ENCODE measurements at places on chromosomes 1 and 21.

- DNase-seq: peak; percentile 93
Observed at GRCh38 chr1:26692793-26693490, 2.9 kb upstream of the ARID1A start.

DNA sequence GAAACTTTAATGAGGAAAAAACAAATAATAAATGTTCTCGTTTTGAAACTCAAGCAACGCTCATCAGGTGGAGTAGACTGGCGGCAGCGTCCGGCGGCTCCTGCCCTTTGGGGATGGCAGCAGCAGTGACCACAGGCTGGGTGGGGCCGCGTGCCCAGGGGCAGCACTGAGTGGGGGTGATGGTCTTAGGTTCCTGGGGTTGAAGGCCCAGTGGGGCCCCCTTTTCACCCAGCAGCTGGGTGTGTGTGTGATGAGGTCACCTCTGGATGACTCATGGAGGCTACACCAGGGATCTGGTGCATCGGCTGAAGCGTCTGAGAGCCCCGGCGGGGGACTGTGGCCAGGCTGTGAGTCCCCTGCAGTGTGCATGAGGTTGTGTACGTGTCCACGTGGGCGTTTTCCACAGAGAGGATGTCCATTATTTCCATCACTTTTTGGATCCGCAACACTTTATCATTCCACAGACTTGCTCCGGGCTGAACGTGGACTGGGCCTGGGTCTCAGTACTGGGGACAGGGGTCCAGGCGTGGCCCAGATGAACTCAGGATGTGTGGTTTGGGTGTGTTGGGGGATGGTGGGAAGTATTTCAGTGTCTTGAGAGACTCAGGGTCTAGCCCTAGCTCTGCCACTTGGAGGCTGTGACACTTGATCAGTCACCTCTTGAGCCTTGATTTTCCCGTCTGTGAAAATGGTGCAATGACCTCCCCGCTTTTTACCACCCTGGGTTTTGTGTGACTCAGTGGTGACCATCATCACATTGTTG is 25.6 kb downstream of the LDLRAP1 start:
- DNase-seq: peak; percentile 49

DNA sequence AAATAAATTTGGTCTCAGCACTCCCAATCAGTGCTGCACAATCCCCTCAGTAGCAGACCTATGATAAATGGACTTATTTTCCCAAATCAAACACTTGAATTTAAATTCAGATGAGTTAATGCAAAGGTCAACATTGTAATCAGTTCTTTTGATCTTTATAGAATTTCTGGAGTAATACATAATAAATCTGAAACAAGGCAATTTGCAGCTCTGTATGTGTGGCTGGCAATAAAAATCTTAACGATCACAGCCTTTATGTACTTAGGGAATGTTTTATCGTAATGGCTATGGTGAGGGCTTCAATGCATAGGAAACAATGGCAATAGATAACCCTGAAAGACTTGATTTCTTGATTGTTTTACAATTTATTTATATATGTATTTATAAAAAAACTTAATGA is 91.4 kb downstream of the GPATCH2 start:
- no peak for DNase-seq

- DNase-seq: no peak
Observed at GRCh38 chr1:84524590-84524989, 18.2 kb upstream of the GNG5 start.

GRCh38 chr1:44807364-44808062 is 362 bp upstream of the DYNLT4 start:
- peak; percentile 94 for DNase-seq

DNA sequence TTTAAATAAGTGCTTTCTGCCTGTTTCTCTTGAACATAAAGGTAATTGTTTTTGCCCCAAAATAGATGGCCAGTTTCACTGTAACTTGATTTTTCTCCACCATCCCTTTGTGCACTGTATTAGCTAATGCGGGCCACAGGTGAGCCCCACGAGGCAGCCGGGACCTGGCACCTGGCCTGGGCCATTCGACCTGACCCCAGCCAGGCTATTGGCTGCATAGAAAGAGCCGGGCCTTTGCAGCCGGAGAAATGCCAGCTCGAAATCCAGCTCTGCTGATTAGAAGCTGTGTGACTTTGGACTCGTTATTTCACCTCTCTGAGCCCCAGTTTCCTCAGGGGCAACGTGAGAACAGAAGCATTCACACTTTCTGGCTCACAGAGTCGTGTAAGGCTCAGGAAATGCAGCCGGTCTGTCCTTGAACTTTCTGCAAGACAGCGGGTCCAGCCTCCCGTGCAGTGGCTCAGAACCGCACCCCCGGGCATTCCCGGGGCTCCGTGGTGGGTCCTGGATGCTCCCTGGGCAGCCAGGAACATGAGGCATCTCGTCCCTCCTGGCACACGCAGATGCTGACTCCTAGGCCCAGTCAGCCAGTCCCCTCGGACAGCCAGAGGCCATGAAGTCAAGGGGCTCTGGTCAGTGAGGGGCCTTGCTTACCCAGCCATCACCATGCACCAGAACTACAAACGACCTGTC is 37.4 kb upstream of the ACTRT2 start:
- DNase-seq: no peak

GRCh38 chr1:20682571-20683236 is 21.5 kb upstream of the DDOST start:
- no peak for DNase-seq

Data from activated T-cell treated with anti-CD3 and anti-CD28 coated beads, Interleukin-2, amount 50 U/mL, for 48 hours (primary cell).